Mesendoderm (in vitro differentiated cells): ENCODE measurements at places on chromosomes 4 and X.
A peak's percentile ranks its signal among the peaks of the same experiment; 100 is the strongest.

- DNase-seq, result no peak
Observed at GRCh38 chr4:123345137-123345934, 51.3 kb upstream of the SPRY1 start.

DNA sequence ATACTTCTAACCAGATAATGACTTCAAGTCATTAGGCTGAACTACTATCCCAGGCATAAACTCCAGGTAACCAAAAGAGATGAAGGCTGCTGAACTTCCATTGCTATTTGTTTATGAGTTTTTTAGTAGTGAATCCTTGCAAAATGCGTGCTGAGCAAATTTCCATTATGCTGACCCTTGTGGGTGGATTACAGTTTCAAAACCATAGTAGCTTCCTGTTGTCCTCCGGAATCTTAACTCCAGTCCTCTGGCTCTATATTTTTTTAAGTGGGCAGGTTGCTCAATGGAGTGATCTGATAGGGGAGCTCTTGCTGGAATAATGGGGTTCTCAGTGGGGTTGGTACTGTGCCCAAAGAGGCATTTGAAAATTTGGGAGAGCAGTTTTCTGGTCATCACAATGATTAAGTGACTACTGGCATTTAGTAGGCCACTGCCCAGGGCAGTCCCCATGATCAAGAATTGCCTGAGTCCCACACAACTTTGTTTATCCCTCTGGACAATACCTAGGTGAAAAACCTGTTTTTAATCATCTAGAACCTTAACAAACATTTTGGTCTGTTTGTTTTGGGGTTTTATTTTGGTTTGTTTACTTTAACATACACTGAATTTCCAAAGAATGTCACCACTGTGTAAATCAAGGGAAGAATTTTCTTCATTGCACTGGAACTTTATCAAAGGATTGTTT, 302.3 kb upstream of the GATB start:
- DNase-seq, result no peak

DNA sequence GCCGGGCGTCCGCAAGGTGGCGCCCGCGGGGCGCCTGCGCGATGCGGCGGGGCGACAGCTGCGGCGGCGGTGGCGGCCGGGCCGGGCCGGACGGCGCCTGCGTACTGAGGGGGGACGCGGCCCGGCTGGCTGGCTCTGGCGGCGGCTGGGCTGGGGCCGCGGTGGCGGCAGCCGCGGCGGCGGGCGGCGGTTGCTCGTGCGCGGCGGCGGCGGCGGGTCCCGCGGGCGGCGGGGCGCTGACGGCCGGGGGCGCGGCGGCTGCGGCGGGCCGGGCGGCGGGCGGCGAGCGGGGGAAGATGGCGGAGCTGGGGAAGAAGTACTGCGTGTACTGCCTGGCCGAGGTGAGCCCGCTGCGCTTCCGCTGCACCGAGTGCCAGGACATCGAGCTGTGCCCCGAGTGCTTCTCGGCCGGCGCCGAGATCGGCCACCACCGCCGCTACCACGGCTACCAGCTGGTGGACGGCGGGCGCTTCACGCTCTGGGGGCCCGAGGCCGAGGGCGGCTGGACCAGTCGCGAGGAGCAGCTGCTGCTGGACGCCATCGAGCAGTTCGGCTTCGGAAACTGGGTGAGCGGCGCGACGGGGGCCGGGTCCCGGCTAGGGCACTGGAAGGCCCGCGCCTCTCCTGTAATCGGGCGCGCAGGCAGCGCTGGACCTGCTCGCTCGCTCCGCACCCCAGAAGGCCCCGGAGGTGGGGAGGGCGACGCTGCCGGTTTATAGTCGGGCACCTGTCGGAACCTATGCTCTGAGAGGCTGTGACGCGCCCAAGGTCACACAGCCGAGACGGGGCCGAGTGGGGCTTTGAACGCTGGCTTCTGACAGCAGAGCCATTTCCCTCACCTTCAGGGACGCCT, at the start of gene TADA2B:
Gene TADA2B (plus strand): TSS at position 89 of the 853 bp plus-strand sequence. CDS start 208 bp downstream, at position 297.
- DNase-seq, result peak; percentile 40

GRCh38 chrX:99371976-99372595, 1038.0 kb downstream of the PCDH19 start:
- no peak for DNase-seq

GRCh38 chr4:103306870-103307375, 108.8 kb upstream of the CENPE start:
- DNase-seq, result peak; percentile 58

GRCh38 chr4:148255344-148255720, 186.9 kb downstream of the NR3C2 start:
- DNase-seq, result no peak

DNA sequence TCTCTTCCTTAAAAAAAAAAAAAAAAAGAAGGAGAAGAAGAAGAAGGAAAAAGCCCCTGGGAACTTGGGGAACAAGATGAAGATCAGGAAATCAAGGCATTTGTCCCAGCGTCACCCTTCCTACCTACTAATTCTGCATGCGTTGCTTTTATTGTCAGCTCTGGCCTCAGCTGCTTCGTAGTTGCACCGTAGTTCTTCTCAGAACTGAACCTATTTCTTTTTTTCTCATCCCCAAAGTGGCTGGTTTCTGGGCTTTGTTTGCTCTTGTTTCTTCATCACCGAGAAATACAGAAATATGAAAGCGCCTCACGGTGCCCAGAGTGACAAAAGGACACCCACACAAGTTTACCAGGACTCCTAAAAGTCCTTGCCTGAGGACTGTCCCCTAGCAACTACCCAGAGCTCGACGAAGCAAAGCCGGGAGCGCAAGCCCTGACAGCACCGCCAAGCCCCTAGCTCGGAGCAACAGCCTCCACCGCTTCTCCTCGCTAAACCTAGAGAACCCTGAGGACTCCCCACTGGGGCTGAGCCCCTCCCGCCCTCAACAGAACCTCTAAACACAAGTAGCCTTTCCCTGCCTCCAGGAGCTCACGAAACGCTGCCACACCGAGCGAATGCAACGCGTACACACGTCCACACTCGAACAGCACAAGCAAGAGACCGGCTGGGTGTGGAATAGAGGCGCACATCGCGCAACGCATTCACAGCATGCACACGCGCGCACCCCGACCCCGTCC, 710 bp downstream of the PRKG2 start:
- DNase-seq, result peak; percentile 57

DNA sequence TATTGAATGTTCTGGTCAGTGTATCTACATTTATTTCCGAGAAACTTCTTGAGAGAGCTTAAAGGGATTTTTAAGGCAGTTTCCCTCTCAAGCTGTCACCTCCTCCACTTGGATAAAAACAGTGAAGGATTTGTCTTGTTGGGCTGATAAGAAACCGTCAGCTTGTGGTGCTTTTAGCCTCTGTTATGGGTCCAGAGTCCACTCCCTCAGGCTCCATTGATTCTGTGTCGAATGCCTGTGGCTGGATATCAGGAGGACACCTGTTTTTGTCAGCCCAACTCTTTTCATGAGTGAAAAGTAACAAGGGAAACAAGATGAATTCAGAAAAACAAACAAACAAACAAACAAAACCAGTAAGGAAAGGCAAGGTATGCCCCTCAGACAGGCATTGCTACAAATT, 12.4 kb downstream of the CLCN4 start:
- DNase-seq, result no peak

GRCh38 chr4:182640932-182641331, 276.3 kb downstream of the DCTD start:
- DNase-seq, result peak; percentile 39

DNA sequence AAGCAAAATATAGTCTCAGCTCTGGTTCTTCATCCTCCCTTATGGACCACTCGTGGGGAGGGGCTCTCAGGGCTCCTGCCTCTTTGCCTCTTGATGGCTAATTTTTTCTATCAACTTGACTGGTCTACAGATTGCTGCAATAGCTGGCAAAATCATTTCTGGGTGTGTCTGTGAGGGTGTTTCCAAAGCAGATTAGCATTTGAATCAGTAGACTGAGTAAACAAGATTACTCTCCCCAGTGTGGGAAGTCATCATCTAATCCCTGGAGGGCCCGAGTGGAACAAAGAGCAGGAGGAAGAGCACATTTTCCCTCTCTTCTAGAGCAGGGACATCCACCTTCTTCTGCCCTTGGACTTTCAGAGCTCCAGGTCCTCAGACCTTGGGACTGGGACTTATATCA, 153.5 kb downstream of the STK32B start:
- DNase-seq, result no peak

DNA sequence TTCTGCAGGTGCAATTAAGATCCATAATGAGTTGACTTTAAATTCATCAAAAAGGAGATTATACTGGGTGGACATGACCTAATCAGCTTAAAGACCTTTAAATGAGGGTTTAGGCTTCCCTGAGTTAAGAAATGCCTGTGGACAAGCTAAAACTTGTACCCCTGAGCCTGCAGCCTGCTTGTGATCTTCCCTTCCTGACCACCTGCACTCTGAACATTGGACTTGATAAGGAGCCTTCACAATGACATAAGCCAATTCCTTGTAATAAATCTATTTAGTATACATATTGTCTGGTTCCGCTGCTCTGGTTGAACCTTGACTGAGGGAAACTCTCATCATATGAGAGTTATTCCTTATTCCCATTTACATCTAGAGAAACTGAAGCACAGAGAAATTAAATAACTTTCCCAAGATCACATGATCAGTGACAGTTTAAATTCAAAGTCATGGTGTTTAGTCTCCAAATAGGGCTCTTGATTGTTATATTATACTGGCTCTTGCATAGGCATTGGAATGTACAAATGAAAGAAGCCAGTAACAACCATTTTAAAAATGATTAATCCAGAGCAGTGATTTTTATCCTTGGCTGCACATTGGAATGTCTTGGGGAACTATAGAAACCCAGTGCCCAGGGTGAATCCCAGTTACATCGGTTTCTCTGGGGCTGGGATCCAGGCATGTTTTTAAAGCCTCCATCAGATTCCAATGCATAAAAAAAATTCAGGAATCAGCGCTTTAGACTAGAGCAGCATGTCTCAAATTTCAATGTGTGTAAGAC, 136.1 kb downstream of the MSL3 start:
- no peak for DNase-seq
